Activated CD4-positive, alpha-beta T cell treated with anti-CD3 and anti-CD28 coated beads for 36 hours (primary cell): ENCODE measurements at places on chromosomes 6 and 20. TPM values are rescaled to one million over a fixed set of nuclear protein-coding genes. Genes with fewer than 3 reads are reported as not detected.

DNA sequence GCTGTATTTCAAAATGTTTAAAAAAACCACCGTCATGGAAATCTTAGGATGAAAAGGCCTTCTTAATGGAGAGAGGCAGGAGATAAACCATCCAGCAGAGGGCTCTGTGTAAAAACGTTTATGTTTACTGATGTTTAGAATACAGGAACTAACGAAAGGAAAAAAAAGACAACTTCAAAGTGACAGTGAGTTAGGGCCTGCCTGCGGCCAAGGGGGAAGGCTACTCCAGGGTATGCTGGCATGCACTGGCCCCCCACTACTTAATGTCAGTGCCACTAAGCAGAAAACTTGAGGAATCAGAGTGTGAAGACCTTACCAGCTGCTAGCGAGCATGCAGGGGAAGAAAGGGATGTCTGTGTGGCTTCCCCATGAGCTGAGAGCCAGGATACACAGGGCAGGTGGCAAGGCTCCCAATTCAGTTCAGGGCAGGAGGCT is 47.7 kb downstream of the AKAP7 start:
- peak overlapping the region; percentile 42 for H3K4me3 ChIP-seq
- H3K4me1 ChIP-seq, result peaks cover 10% of the 10 kb centered on the region
- peak; percentile 30 for DNase-seq
- peaks cover 6% of the 10 kb centered on the region for H3K36me3 ChIP-seq
- peak overlapping the region; percentile 87 for H3K27ac ChIP-seq

- no peak overlapping the region for H3K4me3 ChIP-seq
- H3K4me1 ChIP-seq, result no peaks in the 10 kb centered on the region
- H3K36me3 ChIP-seq, result no peaks in the 10 kb centered on the region
Measured at GRCh38 chr6:95292011-95292410, 285.3 kb upstream of the MANEA start.

DNA sequence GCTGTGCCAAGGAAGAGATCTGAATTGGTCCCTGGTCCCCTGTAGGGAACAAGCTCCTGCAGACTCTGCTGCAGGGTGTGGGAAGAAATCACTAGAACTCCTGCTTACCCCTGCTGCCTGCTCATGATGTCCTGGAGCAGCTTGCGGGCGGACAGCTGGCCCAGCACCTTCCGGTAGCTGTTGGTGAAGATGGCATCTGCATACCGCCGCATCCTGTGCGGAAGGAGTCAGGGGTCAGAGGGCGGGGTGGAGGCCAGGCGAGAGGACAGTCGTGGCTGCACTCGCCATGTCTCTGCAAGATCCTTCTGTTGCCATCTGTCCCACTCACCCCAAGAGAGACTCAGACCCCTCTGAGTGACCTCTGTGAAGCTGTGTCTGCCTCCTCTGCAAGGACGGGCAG is 5.3 kb downstream of the GHRH start:
- H3K27me3 ChIP-seq, result peaks cover 4% of the 10 kb centered on the region
- H3K4me1 ChIP-seq, result no peaks in the 10 kb centered on the region
- no peak overlapping the region for H3K27ac ChIP-seq
- H3K36me3 ChIP-seq, result no peaks in the 10 kb centered on the region

DNA sequence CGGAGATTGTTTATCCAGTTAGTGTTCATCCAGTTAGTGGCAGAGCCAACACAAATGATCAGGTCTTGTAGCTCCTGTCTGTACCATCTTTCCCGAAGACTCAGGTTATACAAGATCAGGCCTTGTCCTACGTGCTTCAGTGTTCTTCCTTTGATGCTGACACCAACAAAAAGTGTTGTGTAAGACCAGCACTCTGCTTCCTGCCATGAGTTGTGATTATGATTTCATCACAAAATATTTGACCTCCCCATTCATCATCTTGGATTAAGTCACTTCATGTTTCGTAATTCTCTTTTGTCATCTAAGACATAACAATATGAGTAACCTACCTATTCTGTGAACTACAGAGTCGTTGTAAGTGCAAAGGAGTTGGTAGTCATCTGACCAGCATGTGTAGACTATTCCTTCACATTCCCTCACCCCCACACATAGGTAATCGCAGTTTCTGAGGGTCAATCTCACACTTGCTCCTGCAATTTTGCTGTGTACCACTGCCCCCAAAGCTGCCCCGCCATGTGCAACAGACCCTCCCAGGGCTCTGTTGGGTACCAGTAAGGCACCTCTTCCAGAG is 135.6 kb upstream of the SLC22A23 start:
- H3K4me1 ChIP-seq, result no peaks in the 10 kb centered on the region
- peaks cover 5% of the 10 kb centered on the region for H3K27me3 ChIP-seq
- DNase-seq, result no peak
- H3K27ac ChIP-seq, result no peak overlapping the region
- no peaks in the 10 kb centered on the region for H3K36me3 ChIP-seq
- H3K4me3 ChIP-seq, result no peak overlapping the region

- no peak overlapping the region for H3K27ac ChIP-seq
- peak; percentile 59 for DNase-seq
- H3K4me1 ChIP-seq, result peaks cover 2% of the 10 kb centered on the region
- H3K4me3 ChIP-seq, result no peak overlapping the region
- no peaks in the 10 kb centered on the region for H3K36me3 ChIP-seq
- no peaks in the 10 kb centered on the region for H3K27me3 ChIP-seq
Measured at GRCh38 chr6:26064619-26065257, 22.5 kb upstream of the HFE start.

DNA sequence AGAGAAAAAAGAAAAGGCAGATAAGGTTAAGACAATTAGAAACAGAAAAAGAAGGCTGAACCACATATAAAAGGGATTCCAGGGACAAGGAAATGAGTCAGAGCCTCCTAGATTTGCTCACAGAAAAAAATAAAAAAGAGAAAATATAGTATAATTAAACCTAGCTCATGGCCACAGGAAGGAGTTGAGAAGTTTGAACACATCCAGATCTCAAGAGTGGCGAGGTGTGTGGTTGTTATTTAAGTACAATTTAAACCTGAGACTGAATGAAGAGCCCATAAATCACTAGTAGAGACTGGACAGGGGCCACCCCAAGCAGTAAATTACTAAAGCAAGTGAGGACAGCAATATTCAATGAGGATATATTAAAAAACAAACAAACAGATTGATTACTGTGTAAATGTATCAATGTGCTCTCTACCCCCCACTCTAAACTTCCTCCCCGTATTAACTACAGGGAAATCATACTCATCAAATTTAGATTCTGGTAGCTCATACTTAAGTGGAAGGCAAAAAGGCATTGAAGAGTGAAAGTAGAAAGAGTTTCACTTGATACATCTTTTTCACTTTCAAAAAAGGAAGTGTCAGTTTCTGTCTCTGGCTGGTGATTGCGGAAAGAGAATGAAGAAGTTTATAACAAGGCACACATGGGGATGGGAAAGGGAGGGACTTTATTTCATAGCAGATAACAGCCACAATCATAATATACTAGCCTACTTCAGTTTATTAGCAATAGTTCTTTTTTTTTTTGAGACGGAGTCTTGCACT is 49.3 kb upstream of the SCAF8 start:
- no peak overlapping the region for H3K4me3 ChIP-seq
- DNase-seq, result no peak
- H3K36me3 ChIP-seq, result no peaks in the 10 kb centered on the region
- peaks cover 13% of the 10 kb centered on the region for H3K4me1 ChIP-seq

GRCh38 chr20:19897891-19898290 is 119.3 kb upstream of the NAA20 start:
- H3K4me3 ChIP-seq, result no peak overlapping the region
- H3K27me3 ChIP-seq, result peaks cover 10% of the 10 kb centered on the region
- no peaks in the 10 kb centered on the region for H3K4me1 ChIP-seq
- no peak for DNase-seq
- no peaks in the 10 kb centered on the region for H3K36me3 ChIP-seq
- no peak overlapping the region for H3K27ac ChIP-seq

DNA sequence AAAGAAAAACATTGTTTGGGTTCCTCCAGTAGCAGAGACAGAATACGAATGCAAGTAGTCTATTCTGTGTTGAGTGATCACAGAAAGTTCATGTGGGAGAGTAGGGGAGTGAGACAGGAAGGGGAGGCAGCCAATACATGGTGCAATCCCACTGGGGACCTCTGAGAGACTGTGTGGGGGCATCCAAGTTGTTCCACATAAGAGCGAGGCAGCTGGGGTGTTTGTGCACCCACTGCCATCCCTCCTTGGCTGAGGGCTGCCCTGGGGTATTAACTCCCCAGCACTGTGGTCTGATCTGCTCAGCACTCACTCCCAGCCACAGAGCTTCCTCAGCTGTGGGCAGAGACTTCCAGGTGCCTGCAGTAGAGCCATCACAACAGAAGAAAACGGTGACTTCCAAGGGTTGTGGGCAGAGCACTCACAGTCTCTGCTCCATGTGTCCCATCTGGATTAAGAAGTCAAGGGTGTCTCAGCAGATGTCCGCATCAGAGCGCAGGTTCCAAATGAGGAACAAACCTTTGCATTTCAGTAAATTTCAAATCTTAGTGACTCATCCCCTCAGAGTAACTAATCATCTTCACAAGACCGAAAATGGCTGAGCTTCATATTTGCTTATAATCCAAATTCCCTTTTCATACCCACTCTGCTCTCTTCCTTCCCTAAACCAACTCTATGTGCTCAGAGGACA is 101.9 kb upstream of the NAA20 start:
- H3K4me3 ChIP-seq, result no peak overlapping the region
- H3K36me3 ChIP-seq, result no peaks in the 10 kb centered on the region
- DNase-seq, result no peak
- H3K4me1 ChIP-seq, result no peaks in the 10 kb centered on the region
- H3K27me3 ChIP-seq, result peaks cover 10% of the 10 kb centered on the region

PPIL1 gene
- 46.0 TPM for total RNA-seq

DNA sequence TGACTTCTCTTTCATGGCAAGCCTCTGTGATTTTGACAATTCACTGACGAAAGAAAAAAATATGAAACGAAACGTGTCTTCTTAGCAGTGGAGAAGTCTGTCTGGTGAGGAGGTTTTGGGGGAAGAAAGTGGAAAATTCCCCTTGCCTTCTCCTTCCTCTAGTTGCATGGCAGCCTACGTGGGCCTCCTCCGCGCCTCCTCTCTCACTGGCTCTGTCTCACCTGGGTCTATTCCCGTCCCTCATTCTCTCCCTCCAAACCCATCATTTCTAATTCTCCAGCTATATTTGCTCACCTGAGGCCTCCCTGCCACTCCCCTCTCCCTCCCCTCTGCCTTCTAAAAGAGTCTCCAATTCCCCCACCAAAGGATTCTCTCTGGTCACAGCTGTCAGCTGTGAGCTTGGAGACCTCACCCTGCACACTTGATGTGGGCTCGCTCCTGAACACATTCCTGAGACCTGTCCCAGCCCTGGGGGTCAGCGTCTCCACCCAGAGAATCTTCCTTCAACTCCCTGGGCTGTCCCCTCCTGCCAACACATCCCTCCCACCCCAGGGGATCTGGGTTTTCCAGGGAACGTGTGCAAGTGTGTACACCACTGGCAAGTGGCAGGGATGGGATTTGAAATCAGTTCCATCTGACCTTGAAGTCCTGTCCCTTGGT is 159.6 kb upstream of the PMEPA1 start:
- H3K36me3 ChIP-seq, result no peaks in the 10 kb centered on the region
- peaks cover 15% of the 10 kb centered on the region for H3K4me1 ChIP-seq
- H3K27ac ChIP-seq, result no peak overlapping the region

- DNase-seq, result peak; percentile 53
- no peak overlapping the region for H3K27ac ChIP-seq
- H3K4me1 ChIP-seq, result peaks cover 9% of the 10 kb centered on the region
Measured at GRCh38 chr6:166258854-166259276, 49.3 kb downstream of the PRR18 start.

- H3K27me3 ChIP-seq, result no peaks in the 10 kb centered on the region
- peaks cover 70% of the 10 kb centered on the region for H3K4me1 ChIP-seq
- DNase-seq, result peak; percentile 78
- H3K36me3 ChIP-seq, result peaks cover 15% of the 10 kb centered on the region
- H3K27ac ChIP-seq, result peak overlapping the region; percentile 90
Measured at GRCh38 chr6:33427585-33428223, 7.8 kb downstream of the SYNGAP1 start.

DNA sequence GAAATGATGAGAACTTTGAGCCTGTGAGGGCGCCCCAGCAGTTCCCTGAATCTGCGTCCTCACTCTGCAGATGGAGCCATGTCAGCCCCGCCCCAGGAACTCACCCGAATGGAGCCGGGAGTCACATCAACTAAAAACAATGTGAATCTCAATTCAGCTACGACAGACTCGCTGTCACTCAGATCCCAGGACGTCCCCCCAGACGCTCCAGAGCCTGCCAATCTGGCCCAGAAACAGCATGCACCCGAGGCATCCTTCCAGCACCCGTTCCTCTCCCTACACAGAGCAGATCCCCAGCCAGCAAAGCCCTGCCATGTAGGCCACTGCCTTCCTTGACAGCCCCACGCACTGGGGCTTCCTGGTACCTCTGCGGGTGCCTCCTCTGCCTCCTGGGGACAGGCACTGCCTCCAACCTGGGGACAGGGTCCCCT is 248.0 kb downstream of the TTLL2 start:
- no peak overlapping the region for H3K27ac ChIP-seq
- H3K4me1 ChIP-seq, result no peaks in the 10 kb centered on the region
- no peak for DNase-seq

PKIB gene
- total RNA-seq, result 3.1 TPM

DNA sequence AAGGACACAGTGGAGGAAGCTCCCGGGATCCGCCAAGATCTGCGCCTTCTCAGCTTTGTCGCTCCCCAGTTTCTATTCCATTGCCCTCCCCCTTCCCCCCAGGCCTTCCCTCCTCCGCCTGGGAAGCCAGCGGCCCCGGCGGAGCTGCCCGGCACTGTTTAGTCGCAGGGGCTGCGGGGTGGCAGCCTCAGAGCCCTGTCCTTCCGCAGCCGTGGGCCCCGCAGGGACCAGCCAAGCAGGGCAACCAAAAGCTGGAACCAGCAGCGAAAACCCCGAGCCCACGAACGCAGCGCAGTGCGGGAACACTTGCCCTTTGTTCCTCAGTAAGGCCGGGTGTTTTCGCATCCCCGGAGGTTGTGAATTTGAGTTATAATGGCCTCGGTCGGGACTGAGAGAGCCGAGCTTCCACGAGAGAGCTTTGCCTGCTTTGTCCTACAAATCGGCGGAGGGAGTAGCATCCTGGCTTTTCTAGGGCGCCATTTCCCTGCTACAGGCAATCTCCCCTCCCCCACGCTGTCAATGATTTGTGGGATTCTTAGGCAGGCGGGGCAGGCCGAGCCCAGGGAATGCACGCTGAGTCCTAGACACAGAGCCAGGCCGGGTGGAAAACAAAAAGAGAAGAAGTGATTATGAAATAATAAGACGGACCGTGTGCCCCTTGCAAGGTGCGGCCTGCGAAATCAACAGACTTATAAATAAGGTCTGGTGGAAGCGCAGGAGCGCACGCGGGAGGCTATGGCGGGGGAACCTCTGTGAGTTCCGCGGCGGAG is 4.0 kb upstream of the TUBB2B start:
- no peaks in the 10 kb centered on the region for H3K36me3 ChIP-seq
- peak; percentile 27 for DNase-seq
- H3K27me3 ChIP-seq, result peaks cover 66% of the 10 kb centered on the region
- H3K4me3 ChIP-seq, result peak overlapping the region; percentile 55
- no peak overlapping the region for H3K27ac ChIP-seq

- no peaks in the 10 kb centered on the region for H3K27me3 ChIP-seq
- H3K4me3 ChIP-seq, result no peak overlapping the region
- H3K4me1 ChIP-seq, result no peaks in the 10 kb centered on the region
- no peak overlapping the region for H3K27ac ChIP-seq
Measured at GRCh38 chr6:43877463-43878126, 107.6 kb downstream of the VEGFA start.

SIRPA gene
- not detected for total RNA-seq

GRCh38 chr6:3252369-3252768 is 6.4 kb upstream of the PSMG4 start:
- peaks cover 26% of the 10 kb centered on the region for H3K27me3 ChIP-seq
- no peak overlapping the region for H3K27ac ChIP-seq
- H3K4me1 ChIP-seq, result peaks cover 6% of the 10 kb centered on the region
- DNase-seq, result no peak
- H3K36me3 ChIP-seq, result no peaks in the 10 kb centered on the region

- no peak overlapping the region for H3K4me3 ChIP-seq
- H3K27ac ChIP-seq, result no peak overlapping the region
- H3K4me1 ChIP-seq, result peaks cover 27% of the 10 kb centered on the region
- no peaks in the 10 kb centered on the region for H3K36me3 ChIP-seq
Measured at GRCh38 chr6:128032042-128032441, 131.2 kb upstream of the THEMIS start.
